ENCODE measurements at places on chromosomes 5 and 9.

GRCh38 chr9:3447788-3448187, 78.0 kb downstream of the RFX3 start:
- no peak for DNase-seq

DNA sequence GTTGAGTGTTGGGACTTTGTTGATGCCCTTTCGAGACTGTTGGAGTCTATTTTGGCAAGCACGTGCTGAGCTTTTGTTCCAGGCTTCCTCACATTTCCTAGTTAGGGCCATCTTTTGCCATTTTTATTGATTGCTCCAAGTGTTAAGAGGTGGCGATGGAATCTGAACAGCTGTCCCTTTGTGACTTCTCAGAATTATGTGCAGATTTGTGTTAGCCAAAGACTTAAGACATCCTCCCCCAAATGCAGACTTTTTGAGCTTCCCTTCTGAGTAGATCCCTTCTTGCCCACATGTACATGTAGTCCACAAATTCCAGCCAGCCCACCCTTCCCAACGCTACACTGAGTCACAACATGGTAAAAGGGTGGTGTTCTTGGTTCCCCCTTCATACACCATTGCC, 59.2 kb downstream of the SPIN1 start:
- no peak for DNase-seq

DNA sequence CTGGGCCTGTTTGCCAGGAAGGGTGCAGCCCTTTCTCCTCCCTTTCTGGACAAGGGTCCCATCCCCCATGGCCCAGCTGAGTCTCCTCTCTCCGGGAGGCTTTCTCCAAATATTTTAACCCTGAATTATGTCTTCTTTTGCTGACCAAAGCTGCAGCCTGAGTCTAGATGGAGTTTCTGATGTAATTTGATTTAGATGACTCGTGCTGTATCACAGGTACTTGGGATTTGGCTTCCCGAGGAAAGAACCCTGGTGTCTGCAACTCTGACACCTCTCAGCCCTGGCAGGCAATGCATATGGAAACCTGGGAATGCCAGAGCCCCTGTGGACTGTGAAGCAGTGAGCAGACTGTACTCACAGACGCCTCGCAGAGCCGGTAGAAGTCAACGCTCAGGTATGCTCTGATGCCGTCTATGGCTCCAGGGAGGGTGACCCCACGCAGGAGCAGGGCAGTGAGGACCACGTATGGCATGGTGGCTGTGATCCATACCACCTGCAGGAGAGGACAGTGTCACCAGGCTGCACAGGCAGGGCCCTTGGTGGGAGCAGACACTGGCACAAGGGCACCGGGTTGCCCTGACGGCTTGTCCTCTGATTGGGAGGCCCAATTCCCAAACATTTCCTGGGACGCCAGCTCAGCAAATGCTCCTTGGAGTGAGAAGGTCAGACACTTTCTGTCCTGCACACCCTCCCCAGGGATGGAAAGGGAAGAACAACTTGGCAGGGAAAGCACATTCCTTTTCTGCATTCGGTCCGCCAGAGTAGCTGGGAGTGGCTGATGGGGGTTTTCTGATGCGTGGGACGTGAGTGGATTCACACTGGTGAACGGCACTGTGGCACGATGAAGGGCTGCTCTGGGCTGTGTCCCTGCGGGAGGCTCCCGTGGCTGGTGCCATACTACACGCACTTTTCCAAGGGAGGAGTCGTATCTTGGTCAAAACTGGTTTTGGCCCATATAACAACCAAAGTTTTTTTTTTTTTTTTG, 24.7 kb downstream of the SLC6A3 start:
- no peak for DNase-seq

- no peak for DNase-seq
Observed at GRCh38 chr5:162391833-162392232, 324.3 kb downstream of the GABRG2 start.

DNA sequence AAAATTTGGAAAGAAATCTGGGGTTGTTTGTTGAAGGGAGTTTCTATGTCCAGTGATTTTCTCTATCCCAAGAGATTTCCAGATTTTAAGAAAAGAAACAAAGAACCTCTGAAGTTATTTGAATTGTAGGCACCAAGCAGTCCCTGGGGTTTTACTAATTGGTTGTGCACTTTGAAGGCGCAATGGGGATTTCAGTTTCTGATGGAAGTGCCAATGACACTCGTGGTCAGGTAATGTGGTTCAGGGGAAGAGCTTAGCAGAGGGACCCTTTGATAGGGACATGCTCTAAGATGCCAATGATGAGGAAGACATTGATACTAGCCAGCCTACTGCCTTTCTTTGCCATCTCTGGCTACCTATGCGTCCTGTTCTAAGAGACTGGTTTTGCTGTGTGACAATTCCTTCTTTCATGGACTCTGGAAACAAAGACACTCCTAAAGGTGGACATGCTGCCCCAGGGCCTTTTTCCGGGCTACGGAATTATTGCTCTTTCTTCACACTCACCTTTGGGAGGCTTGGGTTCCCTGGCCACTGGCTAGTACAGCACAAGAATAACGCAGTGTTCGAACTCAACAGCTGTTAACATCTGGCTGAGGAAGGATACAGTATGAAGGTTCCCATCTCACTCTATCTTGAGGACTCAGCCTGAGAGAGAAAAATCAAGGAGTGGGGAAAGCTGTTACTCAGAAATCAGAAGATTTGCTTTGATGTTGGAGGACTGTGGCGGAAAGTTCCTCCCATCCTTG, 6.9 kb upstream of the TRAF1 start:
- no peak for DNase-seq

GRCh38 chr5:26390608-26391007, 647.8 kb downstream of the CDH9 start:
- no peak for DNase-seq

- DNase-seq = no peak
Observed at GRCh38 chr9:96048104-96048955, 172.8 kb downstream of the ERCC6L2 start.

DNA sequence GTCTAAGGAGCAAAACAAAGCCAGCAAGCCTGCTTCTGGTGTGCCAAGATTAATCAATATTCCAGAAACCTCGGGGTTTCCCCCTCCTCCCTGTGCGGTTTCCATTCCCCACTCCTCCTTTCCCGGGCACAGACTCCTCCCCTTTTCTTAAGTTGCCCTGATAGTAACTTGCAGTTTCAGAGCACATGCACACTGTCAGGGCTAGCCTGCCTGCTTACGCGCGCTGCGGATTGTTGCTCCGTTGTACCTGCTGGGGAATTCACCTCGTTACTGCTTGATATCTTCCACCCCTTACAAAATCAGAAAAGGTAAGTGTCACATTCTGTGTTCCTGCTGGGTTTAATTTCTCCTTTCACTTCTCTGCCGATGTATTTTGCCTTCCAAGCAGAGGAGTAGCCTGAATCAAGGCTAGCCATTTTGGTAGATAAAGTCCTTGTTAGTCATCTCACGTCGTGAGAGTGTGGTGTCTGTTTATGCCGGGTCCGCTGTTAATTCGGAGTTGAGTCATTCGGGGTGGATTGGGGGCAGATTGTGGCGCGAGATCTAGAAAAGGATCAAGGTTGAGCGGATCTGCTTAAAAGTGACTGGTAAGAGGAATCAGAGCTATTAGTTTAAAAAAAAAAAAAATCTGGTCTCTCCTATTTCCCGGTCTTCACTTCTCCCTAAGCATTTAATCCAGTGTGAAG, at the start of gene SLC1A3:
SLC1A3 (plus strand) TSS at position 179 of the 686 bp plus-strand sequence. CDS start 1,818 bp downstream, outside the sequence.
- peak; percentile 32 for DNase-seq

- DNase-seq = no peak
Observed at GRCh38 chr5:109691996-109692395, 2.3 kb downstream of the MAN2A1 start.

DNA sequence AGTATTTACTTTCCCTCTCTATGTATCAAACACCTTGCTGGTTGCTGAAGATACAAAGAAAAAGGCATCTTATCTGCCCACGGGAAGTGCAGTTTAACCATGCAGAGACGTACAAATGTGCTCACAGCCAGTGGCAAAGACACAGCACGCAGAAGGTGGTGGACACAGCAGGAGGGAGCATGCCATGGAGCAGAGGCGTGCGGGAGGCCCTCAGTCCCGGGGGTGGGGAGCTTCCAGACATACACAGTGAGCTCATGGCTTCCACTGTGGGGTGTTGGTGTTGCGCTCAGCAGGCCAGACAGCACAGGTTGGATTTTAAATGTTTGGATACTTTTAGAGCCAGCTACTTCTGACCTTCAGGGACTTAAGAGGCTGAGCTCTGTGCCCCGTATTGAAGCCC, 8.8 kb upstream of the BARX1 start:
- DNase-seq = no peak

DNA sequence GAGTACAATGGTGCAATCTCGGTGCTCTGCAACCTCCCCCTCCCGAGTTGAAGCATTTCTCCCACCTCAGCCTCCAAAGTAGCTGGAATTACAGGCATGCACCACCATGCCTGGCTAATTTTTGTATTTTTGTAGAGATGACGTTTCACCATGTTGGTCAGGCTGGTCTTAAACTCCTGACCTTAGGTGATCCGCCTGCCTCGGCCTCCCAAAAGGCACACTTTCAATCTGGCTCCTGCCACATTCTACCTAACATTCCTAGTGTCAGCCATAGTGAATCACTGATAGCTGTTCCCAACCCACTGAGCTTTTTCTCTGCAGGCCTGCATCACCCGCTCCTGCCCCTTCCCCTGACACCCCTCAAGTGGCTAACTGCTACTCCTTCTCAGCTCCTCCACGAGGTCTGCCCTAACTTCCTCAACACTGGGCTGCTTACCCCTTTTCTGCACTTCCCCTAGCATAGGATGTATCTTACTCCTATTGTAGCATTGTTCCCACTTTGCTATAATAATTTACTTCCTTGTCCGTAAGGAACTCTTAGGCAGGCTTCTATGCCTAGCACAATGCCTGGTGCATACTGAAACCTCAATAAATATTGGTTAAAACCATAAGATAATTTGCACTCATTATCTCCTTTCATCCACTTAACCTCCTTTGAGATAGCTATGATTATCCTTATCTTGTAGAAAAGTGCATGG, 42.0 kb upstream of the LIFR start:
- DNase-seq = no peak

- no peak for DNase-seq
Observed at GRCh38 chr5:175328176-175328575, 115.8 kb downstream of the DRD1 start.

DNA sequence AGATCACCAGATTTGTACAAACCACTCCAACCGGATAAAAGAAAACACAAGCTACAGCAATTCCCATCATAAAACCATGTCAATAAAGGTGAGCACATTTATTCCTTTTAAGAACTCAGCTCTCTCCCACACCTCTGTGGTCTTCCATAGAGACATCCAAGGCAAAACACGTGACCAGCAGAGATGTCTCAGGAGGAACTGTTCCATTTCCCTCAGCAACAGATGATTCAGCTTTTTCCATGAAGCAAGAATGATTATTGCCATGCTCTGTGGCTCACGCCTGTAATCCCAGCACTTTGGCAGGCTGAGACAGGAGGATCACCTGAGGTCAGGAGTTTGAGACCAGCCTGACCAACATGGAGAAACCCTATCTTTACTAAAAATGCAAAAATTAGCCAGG, 15.8 kb downstream of the GZMK start:
- no peak for DNase-seq

DNA sequence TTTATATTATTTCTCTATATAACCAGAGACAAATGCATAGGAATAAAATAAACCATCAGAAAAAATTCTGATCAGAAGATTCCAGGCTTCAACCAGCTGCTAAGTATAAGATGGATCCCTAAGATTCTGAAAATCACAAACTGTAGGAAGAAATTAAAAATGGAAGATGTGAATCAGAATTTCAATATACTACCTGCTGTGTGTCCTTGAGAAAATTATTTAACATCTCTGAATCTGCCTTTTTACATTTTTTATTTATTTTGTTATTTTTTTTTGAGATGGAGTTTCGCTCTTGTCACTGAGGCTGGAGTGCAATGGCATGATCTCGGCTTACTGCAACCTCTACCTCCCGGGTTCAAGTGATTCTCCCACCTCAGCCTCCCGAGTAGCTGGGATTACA, 187.2 kb downstream of the GNAQ start:
- DNase-seq = no peak
